ENCODE measurements at places on chromosomes 2 and 18. TPM values are rescaled to one million over a fixed set of nuclear protein-coding genes. Genes with fewer than 3 reads are reported as not detected.

Gene ZDBF2
- 15.6 TPM for total RNA-seq

Gene KCTD1
- 5.6 TPM for total RNA-seq

Gene CLIP4
- 31.7 TPM for total RNA-seq

Gene PSMA8
- 0.60 TPM for total RNA-seq

Gene CHAC2
- total RNA-seq: 10.3 TPM

Gene PCARE
- total RNA-seq: not detected

Measured in activated CD4-positive, alpha-beta memory T cell treated with anti-CD3 and anti-CD28 coated beads, Interleukin-2, amount 10 ng/mL, durations not matched to agents 7 days and 5 days (primary cell).